ENCODE measurements at places on chromosomes 13 and 19. TPM values are rescaled to one million over a fixed set of nuclear protein-coding genes. Genes with fewer than 3 reads are reported as not detected.

NEK5 gene
- 5.2 TPM for total RNA-seq

SIGLEC9 gene
- total RNA-seq: not detected

ZNF470 gene
- 5.1 TPM for total RNA-seq

ADGRE3 gene
- total RNA-seq: not detected

CYP4F2 gene
- not detected for total RNA-seq

DNA sequence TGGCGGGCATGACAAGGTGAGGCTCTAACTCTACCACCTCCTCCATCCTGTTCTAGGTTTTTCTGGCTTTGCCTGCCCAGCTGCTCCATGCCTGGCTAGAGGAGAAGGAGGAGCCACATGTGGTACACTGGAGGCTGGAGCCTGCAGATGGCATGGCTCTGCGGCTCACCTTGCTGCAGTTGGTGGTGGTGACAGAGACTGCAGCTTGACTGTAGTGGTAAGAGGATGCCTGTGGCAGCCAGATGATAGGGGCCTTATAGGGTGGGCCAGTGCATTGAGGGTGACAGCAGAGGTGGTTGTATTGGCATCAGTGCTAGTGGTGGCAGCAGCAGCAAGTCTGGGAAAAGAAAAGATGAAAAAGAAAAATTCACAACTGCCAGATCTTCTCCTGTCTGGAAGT lies 146.2 kb downstream of the TNFRSF19 start:
- no peaks in the 10 kb centered on the region for H3K4me1 ChIP-seq
- no peak overlapping the region for H3K27ac ChIP-seq
- no peaks in the 10 kb centered on the region for H3K36me3 ChIP-seq
- H3K4me3 ChIP-seq: no peak overlapping the region
- H3K27me3 ChIP-seq: no peaks in the 10 kb centered on the region

DNA sequence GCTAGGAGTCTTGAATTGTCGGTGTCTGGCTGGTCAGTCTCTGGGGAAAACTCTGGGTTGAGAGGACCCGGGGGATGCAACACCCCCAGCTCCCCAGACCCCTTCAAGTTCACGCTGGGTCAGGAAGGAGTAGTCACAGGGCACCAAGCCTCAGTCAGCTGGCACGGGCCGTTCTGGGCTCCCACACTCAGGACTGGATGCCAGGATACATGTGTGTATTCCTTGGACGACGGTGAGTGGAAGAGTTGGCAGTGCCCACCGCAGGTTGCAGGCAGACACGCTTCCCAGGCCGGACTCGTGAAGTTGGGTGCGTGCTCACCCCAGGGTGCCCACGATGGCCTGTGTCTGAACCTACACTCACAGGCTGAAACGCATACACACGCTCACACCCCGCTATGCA lies 5.5 kb downstream of the GADD45B start:
- peak overlapping the region; percentile 19 for H3K27ac ChIP-seq
- DNase-seq: no peak
- no peaks in the 10 kb centered on the region for H3K36me3 ChIP-seq

DNA sequence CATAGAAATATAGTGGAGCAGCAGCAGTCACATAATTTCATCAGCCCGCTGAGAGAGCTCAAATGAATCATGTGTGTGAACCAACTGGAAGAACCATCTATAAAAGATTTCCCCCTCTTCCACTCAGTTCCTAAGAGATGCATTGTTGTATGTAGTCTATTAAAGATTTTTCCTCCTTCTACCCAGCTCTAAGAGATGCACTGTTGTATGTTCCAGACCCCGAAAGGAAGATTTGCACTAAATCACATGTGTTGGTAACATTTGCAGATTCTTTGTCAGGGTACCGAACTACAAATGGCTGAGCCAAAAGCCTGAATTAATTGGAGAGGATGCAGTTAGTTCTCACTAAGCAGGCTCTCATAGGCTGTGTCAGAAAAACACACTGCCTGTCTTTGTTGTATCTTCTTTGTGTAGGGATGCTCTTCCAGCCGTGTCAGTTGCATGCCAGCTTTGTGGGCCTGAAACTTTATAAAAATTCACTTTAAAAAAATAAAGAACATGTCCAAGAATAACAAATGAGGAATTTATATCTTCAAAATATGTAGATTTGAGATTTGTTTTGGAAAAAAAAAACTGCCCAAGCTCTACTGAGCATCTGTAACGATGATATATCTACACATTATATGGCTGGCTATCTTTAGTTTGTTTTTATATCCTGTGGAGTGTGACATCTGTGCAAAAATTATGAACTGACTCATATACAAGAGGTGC lies 223.1 kb downstream of the MZT1 start:
- peaks cover 19% of the 10 kb centered on the region for H3K4me1 ChIP-seq
- peaks cover 6% of the 10 kb centered on the region for H3K27me3 ChIP-seq
- H3K27ac ChIP-seq: no peak overlapping the region
- DNase-seq: no peak
- no peaks in the 10 kb centered on the region for H3K36me3 ChIP-seq

DNA sequence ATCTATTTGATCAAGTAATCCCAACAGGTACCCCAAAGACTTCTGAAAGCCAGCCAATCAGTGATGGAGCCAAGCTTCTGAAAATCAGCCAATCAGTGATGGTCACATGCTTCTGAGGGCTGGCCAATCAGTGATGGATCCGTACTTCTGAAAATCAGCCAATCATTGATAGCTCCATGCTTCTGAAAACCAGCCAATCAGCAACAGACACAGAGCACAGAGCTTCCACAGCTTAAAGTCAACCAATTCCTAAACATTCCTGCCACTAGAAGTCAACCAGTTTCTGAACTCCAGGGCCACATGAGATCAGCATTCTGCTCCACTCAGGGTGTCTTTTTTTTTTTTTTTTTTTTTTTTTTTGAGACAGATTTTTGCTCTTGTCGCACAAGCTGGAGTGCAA lies 8.2 kb upstream of the HSD17B14 start:
- H3K4me3 ChIP-seq: no peak overlapping the region
- H3K27ac ChIP-seq: no peak overlapping the region
- peaks cover 5% of the 10 kb centered on the region for H3K36me3 ChIP-seq
- no peak for DNase-seq

GRCh38 chr13:108948251-108948671 lies 318.9 kb downstream of the MYO16 start:
- H3K27ac ChIP-seq: no peak overlapping the region
- no peaks in the 10 kb centered on the region for H3K27me3 ChIP-seq
- H3K4me3 ChIP-seq: no peak overlapping the region
- no peak for DNase-seq

GRCh38 chr19:989381-990081 lies 5.4 kb downstream of the WDR18 start:
- no peaks in the 10 kb centered on the region for H3K27me3 ChIP-seq
- peaks cover 3% of the 10 kb centered on the region for H3K36me3 ChIP-seq
- DNase-seq: no peak
- no peak overlapping the region for H3K27ac ChIP-seq
- H3K4me3 ChIP-seq: no peak overlapping the region
- H3K4me1 ChIP-seq: peaks cover 6% of the 10 kb centered on the region

DNA sequence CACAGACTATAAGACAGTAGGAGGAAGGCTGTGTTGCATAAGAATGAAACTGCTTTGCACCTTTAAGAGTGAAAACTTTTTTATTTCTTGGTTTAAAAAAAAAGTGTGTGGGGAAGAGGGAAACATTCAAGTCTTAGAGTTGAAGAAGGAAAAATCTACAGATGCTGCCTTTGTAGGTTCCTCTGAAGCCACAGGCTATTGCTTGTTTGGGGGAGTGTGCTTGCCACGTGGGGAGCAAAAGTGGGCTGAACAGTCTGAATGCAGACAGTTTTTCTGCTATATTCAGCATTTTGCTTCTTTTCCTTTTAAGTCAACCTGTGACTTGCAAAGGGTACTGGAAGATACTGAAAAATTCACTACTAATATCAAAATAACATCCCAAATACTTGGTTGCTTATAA lies 36.9 kb downstream of the EFNB2 start:
- DNase-seq: no peak
- H3K27ac ChIP-seq: no peak overlapping the region
- H3K4me3 ChIP-seq: no peak overlapping the region

DNA sequence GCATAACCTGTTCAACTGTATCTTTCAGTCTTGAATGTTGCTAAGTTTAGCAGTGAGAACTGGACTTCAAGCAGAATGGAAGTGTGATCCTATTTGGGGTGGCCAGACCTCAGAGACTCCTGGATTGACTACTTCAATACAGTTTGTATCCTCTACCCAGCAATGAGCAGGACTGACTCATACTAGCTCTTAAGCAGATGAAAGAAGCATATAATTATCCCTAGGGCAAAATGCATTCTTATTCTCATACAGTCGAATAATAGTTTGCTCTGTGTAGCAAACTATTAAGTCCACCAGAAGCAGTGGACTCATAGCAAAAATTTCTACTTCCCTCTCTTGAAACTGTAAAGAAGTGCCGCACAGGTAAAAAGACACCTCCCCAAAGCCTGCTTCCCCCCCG lies 46.4 kb upstream of the FAM216B start:
- H3K4me3 ChIP-seq: no peak overlapping the region
- H3K36me3 ChIP-seq: no peaks in the 10 kb centered on the region
- DNase-seq: no peak
- H3K27me3 ChIP-seq: no peaks in the 10 kb centered on the region
- no peaks in the 10 kb centered on the region for H3K4me1 ChIP-seq

DNA sequence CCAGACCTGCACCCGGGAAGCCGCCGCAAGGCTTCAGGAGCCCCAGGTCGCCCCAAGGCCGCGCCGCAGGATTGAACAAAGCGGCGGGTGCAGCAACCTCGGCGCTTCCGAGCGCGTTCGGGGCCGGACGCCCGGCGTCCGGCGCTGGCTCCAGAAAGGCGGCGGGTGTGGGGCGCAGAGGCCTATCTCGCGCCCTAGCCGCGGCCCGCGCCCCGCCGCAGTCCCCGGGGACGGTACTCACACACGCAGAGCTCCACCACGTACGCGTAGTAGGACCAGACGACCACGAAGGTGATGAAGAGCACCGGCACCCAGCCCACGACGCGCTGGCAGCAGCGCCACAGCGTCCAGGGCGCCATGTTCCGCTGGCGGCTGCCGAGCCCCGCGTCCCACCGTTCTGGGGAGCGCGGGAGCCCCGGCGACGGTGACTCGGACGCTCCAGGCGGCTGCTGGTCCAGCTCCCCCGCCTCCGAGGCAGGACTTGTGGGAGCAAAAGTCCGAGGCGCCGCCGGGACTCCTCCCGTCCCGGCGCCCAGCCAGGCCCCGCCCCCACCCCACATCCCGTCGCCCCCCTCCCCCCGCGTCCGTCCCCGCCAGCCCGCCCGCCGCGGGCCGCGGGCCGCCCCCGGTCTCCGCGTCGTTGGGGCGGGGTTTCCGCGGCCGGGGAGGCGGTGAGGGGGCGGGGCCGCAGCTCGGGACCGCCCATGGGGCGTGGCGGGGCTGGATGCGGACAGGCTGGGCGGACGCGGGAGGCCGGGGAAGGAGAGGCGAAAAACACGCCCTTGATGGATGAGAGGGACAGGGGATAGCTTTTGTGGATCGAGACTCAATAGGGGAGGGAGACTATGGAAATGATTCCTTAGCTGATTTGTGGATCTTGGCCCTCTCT lies at the start of gene ZDHHC20:
Gene ZDHHC20, minus strand, starts transcription at position 491 of the 889 bp plus-strand sequence. Its CDS starts 132 bp downstream, at position 359.
- H3K27ac ChIP-seq: peak within 1 kb of the TSS; percentile 92
- H3K27me3 ChIP-seq: no peaks in the 10 kb centered on the region
- H3K4me3 ChIP-seq: peak within 1 kb of the TSS; percentile 97

DNA sequence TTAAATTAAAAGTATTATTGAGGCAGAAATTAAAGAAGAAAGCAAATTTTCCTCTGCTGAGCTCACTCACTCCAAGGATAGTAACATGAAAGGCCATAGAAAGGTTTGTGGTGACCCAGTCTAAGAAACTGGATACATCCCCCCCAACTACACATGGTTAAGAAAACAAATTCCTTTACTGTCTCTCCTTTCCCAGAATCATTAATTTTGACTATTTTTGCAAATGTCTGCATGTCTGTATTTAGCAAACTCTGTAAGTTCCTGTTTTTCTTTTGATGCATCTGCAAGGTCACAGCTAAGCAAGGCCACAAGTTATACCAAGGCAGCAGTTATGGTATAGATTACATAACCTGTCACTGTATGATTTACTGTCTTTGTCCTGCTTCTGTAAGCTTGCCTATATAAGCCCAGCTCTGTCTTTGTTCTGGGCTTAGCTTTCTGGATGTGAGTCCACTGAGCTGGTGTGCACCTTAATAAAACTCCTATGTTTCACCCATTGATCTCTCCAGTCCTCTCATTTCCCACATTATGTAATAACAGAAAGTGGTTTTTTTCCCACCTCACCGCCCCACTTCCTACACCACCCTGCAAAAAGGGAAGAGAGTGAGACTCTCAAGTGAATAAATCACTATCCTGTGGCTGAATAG lies 8.5 kb upstream of the ZNF83 start:
- H3K36me3 ChIP-seq: peaks cover 45% of the 10 kb centered on the region
- peaks cover 4% of the 10 kb centered on the region for H3K4me1 ChIP-seq
- H3K27ac ChIP-seq: peak overlapping the region; percentile 75

- peak overlapping the region; percentile 67 for H3K27ac ChIP-seq
- peaks cover 4% of the 10 kb centered on the region for H3K36me3 ChIP-seq
- DNase-seq: no peak
- peaks cover 16% of the 10 kb centered on the region for H3K4me1 ChIP-seq
- no peak overlapping the region for H3K4me3 ChIP-seq
- no peaks in the 10 kb centered on the region for H3K27me3 ChIP-seq
Observed at GRCh38 chr19:36121486-36122124, 6.3 kb downstream of the TBCB start.

- no peaks in the 10 kb centered on the region for H3K4me1 ChIP-seq
- H3K36me3 ChIP-seq: peaks cover 12% of the 10 kb centered on the region
- no peak overlapping the region for H3K4me3 ChIP-seq
Observed at GRCh38 chr19:12513531-12514061, 29.0 kb upstream of the ZNF709 start.

DNA sequence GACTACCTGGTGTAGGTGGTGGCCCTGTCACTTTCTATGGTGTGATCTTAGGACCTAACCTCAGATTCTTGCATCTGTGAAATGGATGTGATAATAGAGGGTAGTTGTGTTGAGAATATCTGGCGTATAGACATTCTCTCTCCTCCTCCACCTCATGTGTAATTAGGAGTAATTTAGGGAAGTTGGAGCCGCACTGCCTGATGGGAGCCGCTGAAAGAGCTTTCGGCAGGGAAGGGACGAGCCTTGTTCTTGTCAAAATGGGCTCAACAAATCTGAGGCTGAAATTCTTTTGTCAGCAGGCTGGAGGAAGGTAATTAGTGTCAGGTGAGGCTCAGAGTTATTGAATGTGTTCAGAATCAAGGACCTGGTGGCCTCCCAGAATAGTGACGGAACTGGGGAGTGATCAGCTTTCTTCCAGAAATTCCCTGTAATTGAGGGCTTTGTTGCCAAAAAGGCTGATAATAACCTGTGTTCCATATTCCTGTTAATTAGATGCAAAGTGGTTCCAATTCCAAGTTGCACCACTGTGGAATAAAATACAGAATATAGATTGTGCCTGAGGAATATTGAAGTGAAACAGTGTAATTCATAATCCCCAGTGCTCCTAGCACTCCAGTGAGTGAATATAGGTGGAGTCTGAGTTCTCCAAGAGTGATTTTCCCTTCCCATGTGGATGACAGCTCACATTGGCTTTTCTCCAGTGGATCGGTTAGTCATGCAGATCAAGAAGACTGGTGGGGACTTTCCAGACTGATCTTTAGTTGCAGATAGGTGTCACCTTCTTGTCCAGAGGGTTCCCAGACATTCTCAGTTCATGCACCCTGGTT lies 47.5 kb downstream of the SPATA13 start:
- H3K36me3 ChIP-seq: peaks cover 10% of the 10 kb centered on the region
- H3K4me1 ChIP-seq: peaks cover 26% of the 10 kb centered on the region
- H3K4me3 ChIP-seq: no peak overlapping the region
- no peak overlapping the region for H3K27ac ChIP-seq

GRCh38 chr19:48419158-48419920 lies 25.9 kb downstream of the GRIN2D start:
- H3K4me3 ChIP-seq: no peak overlapping the region
- H3K36me3 ChIP-seq: no peaks in the 10 kb centered on the region
- no peak for DNase-seq
- H3K27ac ChIP-seq: no peak overlapping the region
- peaks cover 6% of the 10 kb centered on the region for H3K27me3 ChIP-seq
